Pancreas (tissue), 10 donors: ENCODE measurements at places on chromosomes 5 and 9.
A peak's percentile ranks its signal among the peaks of the same experiment; 100 is the strongest.

DNA sequence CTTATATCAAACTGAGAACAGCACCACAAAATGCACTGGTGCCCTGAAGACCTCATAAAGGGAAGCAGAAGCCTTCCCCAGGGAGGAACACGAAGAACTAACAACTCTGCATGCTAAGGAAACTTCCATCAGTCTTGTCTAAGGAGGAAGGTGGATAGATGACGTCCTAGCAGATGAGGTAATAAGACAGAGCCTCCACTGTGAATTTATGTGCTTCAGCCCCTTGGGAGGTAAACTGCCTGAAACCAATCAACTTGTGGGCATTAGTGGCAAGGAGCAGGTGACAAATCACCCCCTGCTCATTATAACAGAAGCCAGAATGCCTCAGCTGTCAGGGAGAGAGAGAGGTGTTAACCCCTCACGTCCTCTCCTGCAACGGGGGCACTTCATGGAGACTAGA lies 48.9 kb upstream of the SPIN1 start:
- DNase-seq = no peak

DNA sequence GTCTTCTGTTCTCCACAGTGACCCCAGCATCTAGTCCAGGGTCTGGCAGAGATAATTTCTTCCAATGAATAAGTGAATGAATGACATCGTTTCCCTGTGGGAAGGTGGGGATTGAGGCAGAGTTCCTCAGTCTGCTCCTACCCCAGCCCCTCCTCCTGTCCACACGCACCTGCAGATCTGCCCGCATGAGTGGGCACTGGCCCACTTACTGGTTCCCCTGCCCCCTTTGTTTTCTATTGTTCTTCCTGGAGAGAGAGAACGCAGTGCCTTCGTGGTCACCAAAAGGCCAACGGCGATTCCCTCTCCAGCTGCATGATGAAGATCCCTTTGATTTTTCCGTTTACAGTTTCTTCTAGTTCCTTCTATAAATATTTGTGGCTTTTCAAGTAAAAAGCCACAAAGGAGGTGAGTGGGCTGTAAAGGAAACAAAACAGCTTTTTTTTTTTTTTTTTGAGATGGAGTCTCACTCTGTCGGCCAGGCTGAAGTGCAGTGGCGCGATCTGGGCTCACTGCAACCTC lies 5.8 kb upstream of the FPGS start:
- no peak for DNase-seq

DNA sequence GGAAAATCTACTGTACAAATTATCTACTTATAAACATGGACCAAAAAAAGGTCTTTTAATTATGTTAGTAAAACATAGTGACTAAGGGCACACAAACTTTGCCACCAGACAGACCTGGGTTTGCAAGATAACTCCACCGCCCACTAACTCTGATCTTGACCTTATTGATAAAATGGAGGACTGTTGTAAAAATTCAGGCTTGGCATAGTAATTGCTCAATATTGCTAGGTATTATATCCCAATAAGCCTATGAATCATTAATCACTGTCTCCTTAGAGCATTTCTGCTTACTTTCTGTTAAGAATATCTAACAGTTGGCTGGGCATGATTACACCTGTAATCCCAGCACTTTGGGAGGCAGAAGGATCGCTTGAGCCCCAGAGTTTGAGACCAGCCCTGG lies 3.8 kb downstream of the C9orf40 start:
- no peak for DNase-seq

DNA sequence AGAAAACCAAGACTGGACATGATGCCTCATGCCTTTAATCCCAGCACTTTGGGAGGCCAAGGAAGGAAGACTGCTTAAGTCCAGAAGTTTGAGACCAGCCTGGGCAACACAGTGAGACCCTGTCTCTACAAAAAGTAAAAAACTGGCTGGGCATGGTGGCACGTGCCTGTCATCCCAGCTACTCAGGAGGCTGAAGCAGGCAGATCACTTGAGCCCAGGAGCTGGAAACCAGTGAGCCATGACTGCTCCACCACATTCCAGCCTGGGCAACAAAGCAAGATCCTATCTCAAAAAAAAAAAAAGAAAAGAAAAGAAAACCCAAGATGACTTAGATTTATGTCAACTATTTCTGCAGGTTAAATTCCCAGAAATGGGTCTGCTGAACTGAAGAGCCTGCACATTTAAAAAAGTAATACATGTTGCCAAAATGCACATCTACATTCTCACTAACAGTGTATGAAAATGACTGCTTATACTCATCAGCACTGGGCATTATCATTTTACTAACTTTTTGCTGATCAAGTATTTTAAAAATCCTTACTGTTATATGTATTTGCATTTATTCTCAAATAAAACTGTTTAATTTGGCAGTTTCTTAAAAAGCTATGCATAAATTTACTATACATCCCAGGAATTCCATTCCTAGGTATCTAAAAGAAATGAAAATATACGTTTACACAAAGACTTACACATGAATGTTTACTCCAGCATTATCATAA lies 14.3 kb downstream of the ERMP1 start:
- DNase-seq = no peak

DNA sequence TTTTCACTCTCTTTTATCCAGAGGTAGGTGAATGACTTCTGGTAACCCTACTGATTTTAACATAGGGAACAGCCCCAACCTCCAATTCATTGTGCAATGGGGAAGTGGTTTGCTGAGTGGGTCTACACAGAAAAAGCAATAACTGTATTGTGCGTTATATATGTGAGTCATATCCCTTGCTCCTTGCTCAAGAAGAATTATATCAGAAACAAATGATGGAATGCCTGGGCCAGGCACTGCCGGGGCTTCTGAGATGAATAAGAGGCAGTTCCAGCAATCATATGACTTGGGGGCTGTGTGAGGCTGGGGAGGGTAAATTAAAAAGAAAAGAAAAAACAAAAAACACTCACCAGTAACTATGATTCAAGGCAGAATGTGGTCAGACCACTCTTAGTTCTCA lies 79.2 kb upstream of the ABCA1 start:
- no peak for DNase-seq

GRCh38 chr5:158268286-158268685 lies 409.3 kb upstream of the CLINT1 start:
- no peak for DNase-seq

GRCh38 chr9:20782289-20782688 lies 98.2 kb downstream of the FOCAD start:
- no peak for DNase-seq

DNA sequence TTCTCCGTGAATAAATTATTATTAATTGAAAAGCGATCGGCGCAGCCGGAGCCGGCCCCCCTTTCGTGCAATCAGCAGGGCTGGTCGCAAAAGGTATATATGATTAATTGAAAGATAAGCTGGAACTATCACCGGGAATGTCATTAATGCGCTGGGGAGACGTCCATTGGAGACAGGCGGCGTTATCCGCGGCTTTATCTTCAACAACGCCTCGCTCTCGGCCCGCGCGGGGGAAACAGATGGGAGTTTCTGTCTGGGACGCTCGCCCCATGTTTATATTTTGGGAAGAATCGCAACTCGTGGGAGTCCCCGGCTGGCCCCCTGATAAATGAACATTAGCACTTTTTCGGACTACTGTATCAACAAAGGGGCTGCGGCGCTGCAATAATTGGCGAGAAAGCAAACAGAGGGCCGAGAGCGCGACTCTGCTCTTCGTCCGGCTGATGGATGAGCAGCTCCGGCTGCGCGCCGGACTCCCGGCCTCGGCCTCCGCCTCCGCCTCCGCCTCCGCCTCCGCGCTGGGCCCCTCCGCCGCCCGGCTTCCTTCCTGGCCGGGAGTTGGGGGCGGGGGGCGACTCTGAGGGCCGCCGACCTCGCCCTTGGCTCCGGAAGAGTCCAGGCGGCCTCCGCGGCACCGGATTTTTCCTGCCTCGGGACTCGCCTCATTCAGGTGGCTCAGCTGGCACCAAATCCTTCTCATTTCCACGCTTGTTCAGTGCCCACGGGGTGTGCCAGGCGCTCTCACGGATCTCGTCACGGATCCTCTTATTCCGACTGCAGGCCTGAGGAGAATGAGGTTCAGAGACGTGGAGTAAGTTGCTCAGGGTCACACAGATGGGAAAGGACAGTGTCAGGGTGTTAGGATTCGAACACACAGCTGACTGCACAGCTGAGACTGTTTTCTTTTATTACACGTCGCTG lies 3.6 kb upstream of the NKX2-5 start:
- DNase-seq = no peak

DNA sequence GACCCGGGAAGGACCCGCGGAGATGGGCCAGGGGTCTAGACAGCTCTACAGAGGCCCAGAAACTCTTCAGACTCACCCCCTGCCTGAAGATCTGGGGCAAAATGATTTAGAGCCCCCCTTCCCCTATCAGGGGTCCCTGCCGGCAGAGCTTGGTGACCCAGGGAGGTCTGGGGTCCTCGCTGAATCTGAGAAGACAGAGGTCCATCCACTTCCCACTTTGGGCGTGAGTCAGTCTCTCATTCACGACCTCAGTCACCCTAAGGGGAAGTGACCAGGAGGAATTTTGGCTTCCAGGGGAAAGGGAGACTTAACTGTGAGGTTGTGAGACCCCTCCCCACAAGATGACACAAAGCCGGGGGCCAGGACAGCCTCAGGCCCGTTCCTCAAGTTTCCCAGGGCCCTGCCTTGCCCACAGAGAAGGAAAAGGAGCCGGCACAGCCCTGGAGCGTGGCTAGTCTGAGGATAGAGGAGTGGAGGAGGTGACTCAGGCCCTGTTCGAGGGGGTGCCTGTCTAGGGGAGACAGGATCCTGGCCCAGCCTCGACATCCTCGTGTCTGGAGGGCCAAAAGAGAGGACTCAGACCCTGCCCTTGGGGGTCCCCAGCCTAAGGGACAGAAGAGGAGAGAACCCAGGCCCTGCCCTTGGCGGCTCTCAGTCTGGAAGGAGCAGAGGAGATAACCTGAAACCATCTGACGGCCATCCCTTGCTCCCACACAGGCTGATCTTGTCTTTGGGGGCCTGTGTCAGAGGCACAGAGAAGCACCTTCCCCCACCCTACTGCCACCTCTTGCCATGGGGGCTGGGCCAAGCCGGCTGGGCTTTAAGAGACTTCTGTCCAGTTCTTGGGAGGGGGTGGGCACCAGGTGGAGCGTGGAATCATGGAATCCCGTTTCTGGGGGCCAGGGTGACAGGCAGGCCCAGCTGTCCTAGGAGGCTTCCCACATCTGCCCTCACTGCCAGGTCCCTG lies 889 bp downstream of the PDLIM4 start:
- DNase-seq = peak; percentile 11

DNA sequence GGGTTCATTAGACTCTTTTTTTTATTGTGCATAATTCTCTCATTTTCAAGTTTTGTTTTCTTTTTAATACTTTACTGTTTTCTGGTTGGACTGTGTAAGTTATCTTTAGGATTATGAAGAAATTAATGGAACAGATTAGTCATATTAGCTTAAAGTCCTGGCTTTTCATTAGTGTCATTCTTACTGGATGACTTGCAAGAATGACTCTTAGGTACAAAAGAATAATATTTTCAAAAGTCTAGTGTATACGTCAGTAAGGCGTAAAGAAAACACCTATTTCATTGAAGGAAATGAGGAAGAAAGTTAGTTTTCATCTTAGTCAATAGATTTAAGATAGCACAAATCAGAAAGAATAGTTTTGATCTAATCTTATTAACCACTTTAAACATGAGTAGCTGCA lies 20.4 kb downstream of the UHRF2 start:
- DNase-seq = no peak

DNA sequence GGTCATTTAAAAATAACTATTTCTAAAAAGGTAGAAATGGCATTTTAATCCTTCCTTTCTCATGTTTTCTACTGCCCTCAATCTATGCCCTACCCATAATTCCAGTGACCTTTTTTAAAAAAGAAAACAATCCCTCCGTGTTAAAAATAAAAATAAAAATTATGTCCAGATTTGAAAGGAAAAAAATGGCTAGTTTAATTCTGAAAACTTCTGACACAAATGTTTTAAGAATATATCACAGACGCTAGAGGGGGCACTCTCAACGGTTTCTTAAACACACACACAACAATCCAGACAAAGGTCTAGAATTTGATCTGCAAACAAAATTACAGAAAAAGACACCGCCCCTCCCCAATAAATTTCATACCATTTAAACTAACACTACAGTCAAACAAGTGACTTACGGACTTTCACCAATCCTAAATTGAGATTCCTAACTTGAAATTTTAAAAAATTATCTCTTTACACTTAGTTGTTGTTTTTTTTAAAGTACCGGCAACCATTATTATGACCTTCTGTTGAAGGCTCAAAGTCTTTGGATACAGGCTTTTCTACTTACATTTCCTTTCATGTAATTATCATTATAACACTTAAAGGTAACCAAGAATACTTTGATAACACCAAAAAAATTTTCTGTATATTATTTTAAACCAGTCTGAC lies 38.2 kb downstream of the CLINT1 start:
- no peak for DNase-seq

- DNase-seq = no peak
Measured at GRCh38 chr9:127149463-127150390, 27.3 kb upstream of the ANGPTL2 start.

GRCh38 chr9:109251080-109251775 lies 69.6 kb downstream of the EPB41L4B start:
- peak; percentile 87 for DNase-seq

GRCh38 chr5:93589152-93589828 lies 6.3 kb downstream of the NR2F1 start:
- no peak for DNase-seq

DNA sequence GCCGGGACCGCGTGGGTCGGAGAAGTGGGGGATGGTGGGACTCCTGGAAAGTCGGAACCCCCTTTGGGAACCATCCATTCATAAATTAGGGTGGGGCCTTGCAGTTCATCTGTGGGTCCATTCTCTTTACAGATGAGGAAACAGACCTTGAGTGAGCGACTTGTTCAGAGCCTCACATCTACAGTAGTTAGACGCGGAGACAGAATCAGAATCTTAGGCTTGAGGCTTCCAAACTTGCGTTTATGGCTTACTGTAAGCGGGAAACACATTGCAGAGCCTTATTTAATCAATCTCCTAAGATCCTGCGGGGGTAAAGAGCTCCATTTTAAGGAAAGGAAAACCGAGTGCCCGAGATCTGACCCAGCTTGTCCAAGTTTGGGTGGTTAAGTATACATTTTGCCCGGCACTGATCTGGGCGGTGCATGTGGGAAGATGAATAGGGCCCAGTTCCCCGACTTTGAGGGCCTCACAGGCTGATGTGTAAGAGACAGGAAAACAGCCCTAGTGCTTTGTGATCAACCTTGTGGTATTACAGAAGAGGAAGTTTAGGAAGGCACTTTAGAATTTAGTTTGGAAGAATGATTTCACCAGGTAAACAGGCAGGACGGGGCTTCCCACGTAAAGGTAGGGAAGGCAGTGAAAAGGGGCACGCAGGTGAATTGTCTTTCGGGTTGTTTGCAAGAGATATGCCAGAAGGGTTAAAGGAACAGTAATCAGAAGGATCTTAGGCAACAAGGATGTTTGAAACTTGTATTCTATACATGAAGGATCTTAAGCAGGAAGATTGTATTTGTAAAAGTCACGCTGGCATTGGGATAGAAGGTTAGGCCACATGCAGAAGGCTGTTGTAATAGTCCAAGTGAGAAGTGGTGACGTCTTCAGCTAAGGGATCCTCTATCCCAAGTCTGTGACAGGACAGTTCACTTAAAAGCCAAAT lies 744 bp downstream of the TARS1 start:
- DNase-seq = no peak

GRCh38 chr5:73232266-73233041 lies 59.5 kb downstream of the TMEM174 start:
- DNase-seq = no peak

- DNase-seq = no peak
Measured at GRCh38 chr9:122219856-122220672, 8.7 kb downstream of the LHX6 start.
